ENCODE measurements at places on chromosomes 2 and 18.
A peak's percentile ranks its signal among the peaks of the same experiment; 100 is the strongest.

DNA sequence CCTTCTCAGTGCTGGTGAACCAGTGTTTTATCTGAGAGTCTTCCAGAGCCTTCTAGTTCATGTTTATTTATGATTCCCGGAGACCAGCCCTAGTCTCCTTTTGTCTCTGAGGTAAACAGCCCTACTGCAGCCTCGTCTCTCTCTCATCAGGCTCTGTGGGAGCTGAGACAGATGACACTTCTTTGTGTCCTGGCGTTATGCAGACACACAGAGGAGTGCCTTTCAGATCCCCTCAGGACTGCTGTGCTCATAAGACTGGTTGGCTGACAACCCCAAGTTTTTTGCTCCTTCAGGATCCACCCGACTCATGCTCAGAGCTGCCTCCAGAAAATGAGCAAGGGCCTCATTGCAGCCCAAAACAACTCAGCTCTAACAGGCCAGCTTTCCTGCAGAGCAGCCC lies 523.8 kb upstream of the SPHKAP start:
- DNase-seq, result no peak

- DNase-seq, result no peak
Measured at GRCh38 chr2:107072150-107072940, 186.4 kb upstream of the ST6GAL2 start.

DNA sequence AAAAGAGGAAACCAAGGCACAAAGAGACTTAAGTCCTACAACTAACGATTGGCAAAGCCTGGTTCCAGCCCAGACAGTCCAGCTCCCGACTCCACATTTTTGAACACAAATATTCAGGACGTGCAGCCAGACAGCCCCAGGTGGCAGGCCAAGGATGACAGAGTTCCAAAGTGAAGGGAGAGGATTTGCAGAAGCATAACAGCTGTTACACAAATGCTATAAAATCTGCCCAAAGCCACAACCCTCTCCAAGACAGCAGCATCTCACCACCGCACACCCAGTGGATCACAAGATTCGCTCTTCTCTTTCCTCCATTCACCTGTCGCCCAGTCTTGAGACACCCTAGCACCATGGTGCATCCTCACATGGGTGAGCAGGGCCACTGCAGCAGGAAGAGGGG lies 227.1 kb upstream of the ID2 start:
- DNase-seq, result no peak

GRCh38 chr2:240685771-240686371 lies 3.2 kb upstream of the AQP12B start:
- no peak for DNase-seq

GRCh38 chr18:63951302-63951705 lies 2.2 kb downstream of the HMSD start:
- DNase-seq, result no peak

DNA sequence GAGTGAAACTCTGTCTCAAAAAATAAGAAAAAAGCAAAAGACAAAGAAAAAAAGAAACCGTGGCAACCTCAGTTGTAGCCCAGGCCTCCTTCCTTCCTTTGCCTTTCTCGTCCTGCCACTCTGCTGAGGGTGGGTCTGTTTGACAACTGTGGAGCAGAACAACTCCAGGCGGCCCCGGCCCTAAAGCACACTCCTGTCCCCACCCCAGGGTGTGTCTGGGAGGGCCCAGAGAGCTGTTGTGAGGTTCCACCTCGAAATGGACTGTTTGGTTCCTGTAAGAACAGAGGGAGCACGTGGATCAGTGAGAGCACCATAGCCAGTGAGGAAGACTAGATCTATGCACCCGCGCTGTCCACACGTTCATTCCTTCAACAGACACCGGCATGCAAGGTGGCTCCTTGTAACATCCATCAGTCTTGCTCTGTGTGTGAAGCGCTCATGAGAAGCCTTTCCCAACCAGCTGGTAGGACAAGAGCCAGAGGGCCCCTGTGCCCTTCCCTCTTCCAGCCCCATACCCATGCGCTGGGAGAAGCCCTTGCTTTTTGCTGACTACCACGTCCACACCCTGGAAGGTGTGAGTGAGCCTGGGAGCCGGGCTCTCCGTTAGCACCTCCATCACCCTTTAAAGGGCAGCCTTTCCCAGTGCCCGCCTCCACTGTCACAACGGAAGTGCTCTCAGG lies 61.6 kb downstream of the SOWAHC start:
- DNase-seq, result no peak

- no peak for DNase-seq
Measured at GRCh38 chr2:18167871-18168270, 289.4 kb downstream of the KCNS3 start.

DNA sequence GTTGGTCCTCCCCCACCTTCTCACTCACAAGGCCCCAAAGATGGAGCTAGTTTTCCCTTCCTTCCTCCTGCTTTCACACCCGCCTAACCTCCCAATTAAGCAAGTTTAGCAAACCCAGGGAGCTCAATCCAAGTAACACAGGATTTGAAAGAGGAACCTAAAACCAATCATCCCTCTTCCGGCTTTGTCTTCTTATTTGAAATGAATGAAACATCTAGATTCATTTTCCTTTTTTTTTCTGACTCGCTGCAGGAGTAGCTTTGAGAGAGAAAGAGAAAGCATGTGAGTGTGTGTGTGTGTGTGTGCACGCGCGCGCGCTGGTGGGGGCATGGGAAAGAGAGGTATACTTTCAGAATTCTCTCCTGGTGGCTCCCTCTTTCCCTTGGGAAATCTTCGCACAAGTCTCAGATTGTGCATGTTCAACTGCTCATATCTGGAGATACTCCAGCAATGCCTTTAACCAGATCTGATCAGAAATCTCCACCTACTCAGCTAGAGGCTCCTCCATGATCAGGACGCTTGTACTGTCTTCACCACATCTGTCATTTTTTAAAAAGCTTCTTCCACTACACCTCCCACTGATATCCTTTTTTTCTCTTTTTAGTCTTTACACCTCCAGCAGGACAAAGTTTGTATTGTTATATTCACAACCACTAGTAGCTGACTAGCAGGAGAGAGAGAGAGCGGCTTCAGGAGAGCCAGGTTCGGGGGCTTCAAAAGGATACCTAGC lies 1.7 kb downstream of the SLC8A1 start:
- no peak for DNase-seq

- no peak for DNase-seq
Measured at GRCh38 chr2:63827749-63828148, 13.9 kb upstream of the UGP2 start.

GRCh38 chr2:119106301-119106897 lies 52.2 kb downstream of the C1QL2 start:
- DNase-seq, result no peak

DNA sequence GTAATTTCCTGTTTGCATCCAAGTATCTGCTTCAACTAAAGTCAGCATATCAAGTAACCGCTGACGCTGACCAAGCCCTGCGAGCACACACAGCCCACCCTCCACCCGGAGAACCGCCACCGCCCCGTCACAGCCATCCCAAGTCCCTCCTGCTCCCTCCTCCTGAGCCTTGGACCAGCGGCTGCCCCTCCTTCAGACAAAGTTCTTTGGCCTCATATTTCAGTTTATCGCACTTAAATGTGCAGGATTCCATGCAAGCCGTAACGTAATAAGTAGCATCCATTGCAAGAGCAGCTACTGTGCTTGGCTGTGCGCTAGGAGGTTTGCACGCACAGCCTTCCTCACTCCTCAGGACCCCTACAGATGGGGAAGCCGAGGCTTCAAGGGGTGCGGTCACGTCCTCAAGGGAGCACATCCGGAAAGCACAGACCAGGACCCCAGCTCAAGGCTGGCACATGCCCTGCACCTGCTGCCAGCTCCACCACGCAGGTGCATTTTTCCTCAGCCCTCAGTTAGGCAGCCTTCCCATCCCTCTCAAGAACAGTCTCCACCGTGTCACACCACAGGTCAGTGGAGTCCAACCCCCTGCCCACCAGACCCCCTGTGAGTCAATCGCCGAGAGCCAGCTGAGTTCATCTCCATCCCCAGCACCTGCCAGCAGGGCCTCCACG lies 17.1 kb downstream of the PXDN start:
- DNase-seq, result no peak

GRCh38 chr2:109456776-109457175 lies 157.0 kb downstream of the SEPTIN10 start:
- DNase-seq, result no peak

DNA sequence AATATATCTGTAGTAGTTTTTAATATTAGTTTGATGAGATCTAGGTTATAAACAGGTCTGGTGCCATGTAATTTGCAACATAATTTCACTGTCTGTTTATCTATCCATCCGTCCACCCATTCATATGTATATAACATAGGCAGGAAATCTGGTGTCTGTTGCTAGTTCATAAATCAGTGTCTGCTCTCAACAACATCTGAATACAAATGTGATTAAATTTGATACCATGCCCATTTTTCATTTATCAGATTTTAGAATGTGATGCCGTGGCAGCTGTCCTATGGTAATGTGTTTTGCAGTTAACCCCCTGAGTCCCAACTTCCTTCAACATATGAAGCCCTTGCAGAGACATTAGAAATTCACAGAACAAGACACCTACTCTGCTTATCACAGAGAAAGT lies 228.4 kb downstream of the CMPK2 start:
- no peak for DNase-seq

- DNase-seq, result no peak
Measured at GRCh38 chr2:126664639-126665038, 8.7 kb downstream of the GYPC start.

GRCh38 chr2:229392196-229392595 lies 121.1 kb upstream of the PID1 start:
- DNase-seq, result no peak

DNA sequence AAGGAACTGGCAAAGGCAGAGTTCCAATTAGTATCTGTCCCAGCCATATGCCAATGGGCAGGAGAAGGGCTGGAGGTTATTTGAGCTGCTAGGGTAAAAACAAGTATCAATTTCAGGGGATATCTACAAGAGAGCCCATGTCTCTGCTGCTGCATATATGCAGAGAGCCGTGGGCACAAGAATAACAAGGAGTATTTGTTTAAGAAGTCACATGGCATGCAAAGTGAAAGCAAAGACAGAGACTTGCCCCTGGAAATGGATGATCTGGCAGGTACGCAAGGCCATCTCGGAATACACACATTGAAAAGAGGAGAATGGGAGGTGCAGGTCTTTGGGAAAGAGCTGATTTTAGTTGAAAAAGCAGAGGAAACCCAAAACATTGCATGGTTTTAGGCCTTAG lies 170.6 kb downstream of the EVA1A start:
- no peak for DNase-seq

DNA sequence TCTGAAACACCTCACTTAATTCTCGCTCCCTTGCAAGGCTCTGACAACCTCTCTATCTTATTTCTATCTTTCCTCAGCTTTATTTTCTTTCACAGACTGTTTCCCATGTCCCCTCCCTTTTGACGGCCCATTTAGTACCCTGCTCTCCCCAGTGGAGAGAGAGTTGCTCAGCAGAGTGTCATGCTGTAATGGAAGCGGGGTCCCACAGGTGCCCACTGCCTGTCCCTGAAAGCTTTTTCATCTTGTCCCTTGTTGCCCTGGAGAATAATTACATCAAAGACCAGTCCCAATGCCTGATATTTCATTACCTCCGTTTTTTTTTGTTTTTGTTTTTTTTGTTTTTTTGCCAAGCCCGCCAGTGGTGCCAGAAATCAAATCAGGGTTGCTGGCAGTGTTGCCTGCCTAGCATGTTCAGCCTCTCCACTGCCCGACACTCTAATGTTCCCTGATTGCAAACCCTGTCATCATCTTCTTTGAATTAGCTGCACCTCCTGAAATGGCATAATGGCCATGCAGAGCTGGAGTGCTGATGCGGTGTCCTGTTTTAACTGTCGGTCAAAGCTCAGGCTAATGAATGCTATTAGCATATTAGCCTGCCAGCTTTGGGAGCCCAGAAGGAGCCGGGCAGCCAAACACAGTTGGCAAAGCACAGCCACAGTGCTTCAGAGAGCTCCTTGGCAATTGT lies 71.2 kb upstream of the CAVIN2 start:
- peak; percentile 48 for DNase-seq

GRCh38 chr2:51717312-51717711 lies 685.4 kb upstream of the NRXN1 start:
- DNase-seq, result no peak

DNA sequence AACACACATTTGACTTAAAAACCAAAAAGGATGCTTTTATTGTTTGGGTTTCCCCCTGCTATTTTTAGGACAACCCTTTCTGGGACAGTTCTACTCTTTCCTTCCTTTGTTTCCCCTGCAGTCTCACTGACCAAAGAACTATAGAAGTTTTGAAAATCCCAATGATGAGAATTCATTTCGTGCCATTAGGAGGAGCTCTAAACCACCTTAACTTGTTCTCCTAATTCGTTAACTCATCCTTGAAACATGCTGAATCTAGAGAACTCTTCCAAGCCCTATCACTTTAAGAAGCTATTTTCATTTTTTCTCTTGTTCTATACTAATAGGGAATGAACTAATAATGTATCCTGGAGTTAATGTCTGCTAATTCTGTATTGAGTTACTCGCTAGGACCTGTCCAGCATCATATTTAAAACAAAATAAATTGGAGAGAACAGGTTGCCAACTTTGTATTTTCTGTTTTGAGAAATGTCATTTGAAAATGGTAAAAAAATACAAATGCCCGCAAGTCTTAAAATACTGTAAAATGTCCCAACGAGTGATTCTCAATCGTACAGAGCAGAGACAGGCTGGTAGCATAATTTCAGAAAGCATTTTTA lies 62.9 kb downstream of the AFTPH start:
- no peak for DNase-seq

DNA sequence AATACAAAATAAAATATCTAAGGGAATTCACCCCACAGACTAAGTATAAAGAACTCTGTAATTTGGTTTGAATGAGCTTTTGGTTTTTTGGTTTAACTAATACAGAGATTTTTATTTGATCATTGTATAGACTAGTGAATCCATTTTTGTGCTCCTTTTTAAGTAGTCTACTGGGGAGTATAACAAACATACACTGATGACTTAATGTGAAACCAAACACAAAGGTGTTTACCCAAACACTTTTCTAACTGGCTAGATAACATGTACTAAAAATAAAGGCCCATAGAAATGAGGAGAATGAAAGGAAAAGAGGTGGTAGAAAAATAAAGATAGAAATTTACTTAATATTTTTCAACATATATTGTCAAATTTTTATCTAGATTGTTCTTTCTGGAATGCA lies 146.0 kb downstream of the NRXN1 start:
- no peak for DNase-seq

- DNase-seq, result no peak
Measured at GRCh38 chr18:60732143-60732542, 359.6 kb upstream of the MC4R start.

GRCh38 chr18:27665264-27665799 lies 480.2 kb upstream of the CHST9 start:
- DNase-seq, result no peak

DNA sequence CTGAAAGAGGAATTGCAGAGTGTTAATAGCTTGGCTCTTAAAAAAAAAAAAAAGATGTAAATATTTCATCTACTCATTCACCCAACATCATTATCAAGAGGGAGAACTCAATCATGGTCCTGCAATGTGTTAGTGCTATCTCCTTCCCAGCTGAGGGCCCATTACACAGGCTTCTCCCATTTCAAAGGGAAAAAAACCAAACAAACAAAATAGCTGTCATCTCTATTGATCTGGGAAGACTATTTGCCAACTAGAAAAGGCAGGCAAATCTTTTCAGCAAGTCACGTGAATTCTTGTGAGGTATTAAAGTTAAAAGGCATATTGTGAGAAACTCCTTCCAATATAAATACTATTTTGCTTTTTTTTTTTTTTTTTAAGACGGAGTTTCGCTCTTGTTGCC lies 194.3 kb downstream of the MYO1B start:
- DNase-seq, result no peak

- DNase-seq, result peak; percentile 44
Measured at GRCh38 chr2:85776672-85777071, 22.9 kb downstream of the ATOH8 start.

GRCh38 chr18:9133225-9133624 lies 3.4 kb upstream of the ANKRD12 start:
- no peak for DNase-seq
